ENCODE measurements at places on chromosomes 16 and 17.

- DNase-seq = peak; percentile 27
Observed at GRCh38 chr16:53159781-53160436, 105.1 kb downstream of the CHD9 start.

DNA sequence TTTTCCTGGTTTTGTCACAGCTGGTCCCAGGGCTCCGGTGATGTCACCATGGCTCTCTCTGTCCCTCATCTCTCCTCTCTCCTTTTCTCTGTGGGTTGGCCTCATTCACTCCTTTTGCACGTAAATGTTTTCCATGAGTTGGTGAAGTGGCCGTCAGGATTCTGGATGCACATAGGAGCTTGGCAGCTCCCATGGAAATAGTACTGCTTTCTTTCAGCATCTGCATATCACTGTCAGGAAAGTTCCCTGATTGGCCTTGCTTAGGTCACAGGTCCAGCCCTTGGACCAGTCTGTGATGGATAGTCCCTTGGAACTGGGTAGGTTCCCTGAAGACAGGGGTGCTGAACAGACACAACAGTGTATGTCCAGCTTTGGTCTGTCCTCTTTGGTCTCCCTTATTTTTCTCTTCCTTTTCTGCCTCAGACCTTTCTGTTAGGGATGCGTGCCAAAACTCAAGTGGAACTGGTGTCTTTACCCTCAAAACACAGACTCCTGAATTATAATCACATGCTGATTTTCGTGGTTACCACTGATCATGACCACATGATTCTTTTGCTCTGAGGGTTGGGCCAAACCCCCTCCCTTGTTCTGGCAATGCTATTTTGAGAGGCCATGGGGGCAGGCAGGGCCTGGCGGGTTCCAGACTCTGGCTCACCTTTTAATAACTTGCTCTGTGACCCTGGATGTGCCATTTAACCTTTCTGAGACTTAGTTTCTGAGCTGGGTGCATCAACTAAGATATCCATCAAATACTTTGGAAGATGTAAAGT, 99.0 kb downstream of the MSI2 start:
- no peak for DNase-seq

GRCh38 chr17:43787728-43788127, 7.5 kb downstream of the CFAP97D1 start:
- DNase-seq = no peak

GRCh38 chr16:6193718-6194117, 1096.1 kb upstream of the EEF2KMT start:
- no peak for DNase-seq

GRCh38 chr17:43891851-43892646, 15.3 kb downstream of the MPP2 start:
- DNase-seq = no peak

DNA sequence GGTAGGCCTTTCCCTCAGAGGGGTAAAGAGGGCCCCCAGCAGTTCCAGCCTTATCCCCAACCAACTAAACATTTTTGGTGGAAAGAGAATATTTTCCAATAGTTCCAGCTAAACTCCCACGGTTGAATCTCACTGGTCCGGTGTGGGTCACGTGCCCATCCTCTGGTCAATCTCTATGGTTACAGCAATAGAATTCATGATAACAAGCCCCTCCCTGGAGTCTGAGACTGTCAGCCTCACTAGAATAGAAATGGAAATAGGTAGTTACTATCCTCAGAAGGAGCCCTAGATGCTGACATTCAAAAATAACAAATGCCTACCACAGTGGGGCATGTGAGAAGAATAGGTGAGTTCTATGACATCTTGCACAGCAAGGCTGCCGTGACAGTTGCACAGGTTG, 37.5 kb upstream of the LITAF start:
- no peak for DNase-seq

DNA sequence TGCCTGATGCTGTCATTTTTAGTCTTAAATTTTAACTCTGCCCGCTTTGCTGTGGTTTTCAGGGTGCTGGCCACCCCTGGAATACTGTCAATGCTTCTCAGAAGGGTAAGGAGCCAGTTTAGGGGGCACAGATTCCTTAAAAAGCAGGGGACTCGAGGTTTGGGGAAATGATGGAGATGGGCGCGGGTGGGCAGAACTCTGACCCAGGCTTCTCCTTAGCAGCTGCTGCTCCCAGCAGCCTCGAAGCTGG, 23.7 kb downstream of the STAT5A start:
- no peak for DNase-seq

GRCh38 chr16:75293772-75294171, 42.3 kb upstream of the BCAR1 start:
- no peak for DNase-seq

GRCh38 chr17:32357615-32358014, 7.7 kb downstream of the ZNF207 start:
- no peak for DNase-seq

DNA sequence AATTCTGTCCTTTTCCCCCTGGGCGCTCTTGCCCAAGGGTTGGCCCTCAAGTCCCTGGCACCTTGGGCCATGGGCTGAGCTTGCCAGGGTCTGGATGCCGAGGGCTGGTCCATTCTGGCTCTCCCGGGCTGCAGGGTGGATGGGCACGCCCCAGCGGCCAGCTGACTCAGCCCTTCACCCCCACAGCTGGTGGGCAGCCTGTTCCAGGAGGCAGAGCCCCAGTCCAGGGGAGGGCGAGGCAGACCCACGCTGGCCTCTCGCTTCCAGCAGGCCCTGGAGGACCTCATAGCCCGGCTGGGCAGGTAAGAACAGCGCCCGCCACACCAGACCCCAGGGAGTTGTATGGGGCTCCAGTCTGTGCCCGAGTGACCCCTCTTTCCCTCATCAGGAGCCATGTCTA, 15.0 kb downstream of the MYO15B start:
- no peak for DNase-seq

- DNase-seq = no peak
Observed at GRCh38 chr16:79672524-79672923, 72.0 kb upstream of the MAF start.

DNA sequence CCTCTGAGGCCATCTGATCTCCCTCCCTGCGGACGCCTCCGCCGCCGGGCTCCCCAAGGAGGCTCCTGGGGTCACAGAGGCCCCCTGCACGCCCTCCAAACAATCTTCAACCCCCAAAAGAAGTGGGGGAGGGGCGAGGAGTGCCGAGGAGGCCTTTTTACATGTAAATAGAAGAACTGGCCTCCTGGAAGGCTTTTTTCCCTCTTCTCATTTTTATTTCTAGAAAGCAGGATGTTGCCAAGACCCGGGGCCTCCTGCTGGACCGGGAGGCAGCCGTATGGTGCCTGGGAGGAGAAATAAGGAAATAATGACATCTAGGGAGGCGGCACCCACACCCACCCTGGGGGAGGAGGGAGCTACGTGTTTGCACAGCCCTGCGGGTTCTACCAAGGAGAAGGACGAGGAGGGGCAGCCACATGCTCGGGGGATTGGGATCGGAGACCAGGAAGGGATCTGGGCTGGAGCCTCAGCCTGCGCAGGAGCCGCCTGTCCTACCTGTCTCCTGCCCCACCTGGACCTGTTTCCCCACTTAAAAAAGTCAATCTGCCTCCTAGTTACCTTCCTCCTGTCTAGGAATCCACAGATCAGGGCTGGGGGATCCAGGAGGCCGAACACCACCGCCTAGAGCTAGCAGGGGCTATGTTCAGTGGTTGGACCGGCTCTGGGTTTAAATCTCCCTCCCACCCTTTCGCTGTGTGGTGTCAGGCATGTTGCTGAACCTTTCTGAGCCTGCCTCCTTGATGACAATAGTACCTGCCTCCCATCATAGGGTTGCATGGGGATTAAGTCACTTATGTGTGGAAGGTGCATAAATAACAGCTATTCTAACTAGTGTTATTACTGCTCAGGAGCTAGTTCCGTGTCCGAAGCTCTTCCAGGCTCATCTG, 175.7 kb upstream of the GSE1 start:
- DNase-seq = peak; percentile 88

GRCh38 chr16:29192329-29193247, 207.7 kb downstream of the LAT start:
- no peak for DNase-seq

GRCh38 chr16:78476615-78477014, 377.2 kb downstream of the WWOX start:
- DNase-seq = no peak

- DNase-seq = peak; percentile 64
Observed at GRCh38 chr16:79599837-79600637, 500 bp downstream of the MAF start.

DNA sequence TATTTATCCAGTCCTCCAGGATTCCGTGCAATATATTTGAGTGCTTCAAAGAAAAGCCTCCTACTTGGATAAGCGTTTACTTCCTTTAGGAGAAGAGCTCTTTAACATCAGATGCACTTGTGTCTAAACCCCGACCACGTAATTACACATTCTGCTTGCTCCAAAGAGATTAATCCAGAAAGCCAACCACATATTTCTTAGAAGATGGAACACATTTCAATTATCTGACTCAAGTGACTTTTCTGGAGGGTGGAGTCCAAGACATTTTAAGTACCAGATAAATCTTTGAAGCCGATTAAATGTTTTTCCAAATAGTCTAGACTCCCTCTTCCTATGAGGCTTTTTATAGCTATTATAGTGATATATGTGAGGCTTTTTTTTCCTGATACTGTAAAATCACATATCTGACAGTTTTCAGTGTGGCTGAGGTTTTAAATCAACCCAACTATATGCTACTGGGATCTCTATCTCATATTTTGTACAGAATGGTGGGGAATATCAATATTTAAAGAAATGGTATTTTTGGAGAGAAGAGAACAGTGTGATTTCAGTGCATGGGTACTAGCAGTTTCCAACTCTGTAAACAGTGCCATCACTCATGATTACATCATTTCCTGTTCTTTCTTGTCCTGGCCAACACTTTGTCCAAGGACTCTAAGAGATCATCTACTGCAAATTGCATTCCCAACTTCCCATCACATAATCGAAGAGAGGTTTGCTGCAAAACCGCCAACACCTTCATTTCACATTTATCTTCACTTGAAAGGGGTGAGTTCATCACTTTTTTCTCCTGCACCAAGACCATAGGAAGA, 192.4 kb upstream of the HSBP1 start:
- DNase-seq = no peak

DNA sequence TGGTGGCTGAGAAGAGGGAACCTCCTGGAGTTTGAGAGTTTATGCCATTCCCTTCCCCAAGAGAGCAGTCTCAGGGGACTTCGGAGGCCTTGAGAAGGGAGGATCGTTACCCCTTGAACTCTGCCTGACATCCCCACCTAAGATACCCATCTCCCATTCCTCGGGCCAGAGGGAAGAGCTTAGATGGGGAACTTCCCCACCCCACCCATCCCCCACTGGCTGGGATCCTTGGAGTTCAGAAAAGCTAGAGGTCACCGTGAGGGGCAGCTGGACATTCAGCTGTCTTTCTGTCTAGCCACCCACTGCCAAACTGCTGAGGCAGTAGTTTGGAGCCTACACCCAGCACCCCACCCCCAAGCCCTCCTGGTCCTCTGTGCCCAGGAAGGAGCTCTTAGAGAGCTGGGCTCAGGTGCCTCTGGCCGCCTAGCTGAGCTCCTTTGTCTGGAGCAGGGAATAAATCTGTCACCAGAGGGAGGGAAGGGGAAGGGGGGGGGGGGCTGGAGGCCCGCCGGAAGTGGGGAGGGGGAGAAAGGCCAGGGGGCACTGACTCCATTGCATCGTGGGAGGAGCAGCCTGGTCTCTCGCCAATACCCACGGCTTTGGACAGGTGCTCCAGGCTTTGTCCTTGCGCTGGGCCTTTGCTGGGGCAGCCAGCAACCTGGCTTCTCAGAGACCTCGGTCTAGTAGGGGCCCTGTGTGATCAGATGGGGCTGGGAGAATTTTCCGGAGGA, 1.0 kb downstream of the HSD11B2 start:
- peak; percentile 65 for DNase-seq

GRCh38 chr17:75820094-75821080, 23.8 kb downstream of the UNC13D start:
- DNase-seq = no peak

GRCh38 chr17:20852239-20852989, 190.4 kb downstream of the USP22 start:
- no peak for DNase-seq

GRCh38 chr16:81582655-81583441, 138.2 kb downstream of the CMIP start:
- DNase-seq = no peak

GRCh38 chr17:76032780-76033108, 5.6 kb upstream of the EVPL start:
- no peak for DNase-seq

- DNase-seq = no peak
Observed at GRCh38 chr17:59141860-59142259, 13.1 kb downstream of the SKA2 start.

DNA sequence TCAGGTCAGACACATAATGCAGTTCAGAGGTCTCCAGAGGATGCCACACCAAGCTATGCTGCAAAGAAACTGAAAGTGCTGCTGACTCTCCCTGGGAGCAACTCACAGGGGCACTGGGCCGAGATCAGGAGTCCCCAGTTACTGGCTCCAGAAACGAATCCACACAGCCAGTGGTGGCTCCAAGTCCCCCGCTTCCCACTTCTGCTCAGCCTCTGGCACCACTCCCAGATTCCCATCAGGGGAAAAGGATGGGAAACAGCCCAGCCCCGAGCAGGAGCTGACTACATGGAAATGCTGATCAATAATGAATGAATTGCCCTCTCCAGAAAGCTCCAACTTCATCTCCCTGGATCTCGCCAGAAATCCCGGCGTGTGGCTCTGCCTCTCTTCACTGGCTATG, 62.3 kb upstream of the CDH5 start:
- no peak for DNase-seq

- DNase-seq = no peak
Observed at GRCh38 chr16:2776500-2777139, 460 bp downstream of the ELOB start.

DNA sequence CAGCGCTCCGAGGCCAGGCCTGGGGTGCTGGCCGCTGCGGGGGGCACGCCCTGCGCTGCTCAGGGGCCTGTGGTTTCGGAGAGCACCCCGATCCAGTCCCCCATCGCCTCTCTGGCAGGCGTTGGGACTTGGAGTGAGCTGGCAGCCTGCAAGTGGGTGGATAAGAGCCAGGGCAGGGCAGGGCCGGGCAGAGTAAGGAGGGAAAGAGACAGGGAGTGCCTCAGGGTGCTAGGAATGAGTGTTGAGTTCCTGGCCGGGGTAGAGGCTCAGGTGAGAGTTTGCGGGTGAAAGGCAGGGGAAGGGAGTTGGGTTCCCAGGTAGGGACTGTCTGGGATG, 1.3 kb downstream of the CDH13 start:
- no peak for DNase-seq

DNA sequence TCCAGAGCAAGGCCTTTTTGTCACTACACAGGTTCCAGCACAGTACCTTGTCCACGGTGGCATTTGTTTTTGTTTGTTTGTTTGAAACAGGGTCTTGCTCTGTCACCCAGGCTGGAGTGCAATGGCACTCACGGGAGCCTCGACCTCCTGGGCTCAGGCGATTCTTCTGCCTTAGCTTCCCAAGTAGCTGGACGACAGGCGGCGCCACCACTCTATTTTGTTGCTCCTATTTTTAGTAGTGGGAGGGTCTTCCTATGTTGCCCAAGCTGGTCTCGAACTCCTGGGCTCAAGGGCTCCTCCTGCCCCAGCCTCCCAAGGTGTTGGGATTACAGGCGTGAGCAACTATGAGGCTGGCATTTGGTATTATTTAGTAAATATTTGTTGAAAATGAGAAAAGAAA, 10.3 kb downstream of the MRC2 start:
- no peak for DNase-seq
